Small intestine (tissue), 16 donors: ENCODE measurements at places on chromosomes 1 and 21.

DNA sequence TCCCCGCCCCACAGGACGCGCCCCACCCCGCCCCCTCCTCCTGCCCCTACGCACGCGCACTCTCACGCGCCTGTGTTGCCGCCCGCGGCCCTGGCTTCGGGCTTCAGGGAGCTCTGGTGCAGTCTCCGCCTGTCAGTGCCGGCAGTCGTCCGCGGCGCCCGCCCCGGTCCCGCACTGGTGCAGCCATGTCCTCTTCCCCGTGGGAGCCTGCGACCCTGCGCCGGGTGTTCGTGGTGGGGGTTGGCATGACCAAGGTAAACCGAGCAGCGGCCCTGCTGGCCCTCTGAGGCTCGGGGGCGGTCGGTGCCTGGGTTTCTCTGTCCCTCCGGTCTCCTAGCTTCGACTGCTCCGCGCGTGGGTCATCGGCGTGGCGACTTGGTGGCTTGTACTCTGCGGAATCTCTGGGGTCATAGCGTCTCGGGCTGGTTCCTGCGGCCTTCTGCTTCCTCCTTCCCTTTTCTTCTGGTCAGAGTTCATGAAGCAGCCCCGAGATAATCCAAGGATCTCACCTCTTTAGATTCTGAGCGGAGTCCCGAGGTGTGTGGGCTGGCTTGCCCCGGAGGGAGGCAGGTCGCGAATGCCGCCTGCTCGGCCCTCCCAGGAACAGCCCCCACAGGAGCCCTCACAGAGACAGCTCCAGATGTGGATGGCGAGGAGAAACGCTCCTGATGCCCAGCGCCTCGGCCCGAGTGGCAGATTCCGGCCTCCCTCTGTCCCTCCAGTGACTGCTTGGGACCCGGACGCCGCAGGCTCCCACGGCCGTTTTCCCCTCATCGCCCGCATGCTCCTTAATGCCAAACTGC, at the start of gene SCP2:
TSS of gene SCP2 (plus strand) at position 65 of the 803 bp plus-strand sequence. CDS start at position 186, 121 bp downstream.
- peak; percentile 85 for DNase-seq

DNA sequence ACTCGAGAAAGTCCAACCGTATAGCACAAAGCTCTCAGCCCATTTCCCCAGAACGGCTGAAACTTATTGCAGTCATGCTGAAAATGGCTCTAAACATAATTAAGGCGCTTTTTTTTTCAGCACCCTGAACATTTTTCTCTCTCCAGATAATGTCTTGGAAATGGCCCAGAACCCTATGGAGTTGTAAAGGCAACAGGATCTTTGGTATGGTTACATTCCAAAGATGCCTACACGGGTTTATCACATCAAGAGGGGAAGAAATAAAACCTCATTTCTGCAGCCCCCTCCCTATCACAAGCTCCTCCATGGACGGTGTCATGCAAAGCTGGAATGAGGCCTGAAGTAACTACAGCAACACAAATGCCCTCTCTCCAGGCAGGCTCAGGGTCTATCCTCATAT, 126.4 kb upstream of the GALNT2 start:
- no peak for DNase-seq

GRCh38 chr21:37249112-37249904, 17.8 kb downstream of the VPS26C start:
- no peak for DNase-seq

GRCh38 chr1:178232949-178233348, 139.0 kb downstream of the RASAL2 start:
- no peak for DNase-seq

DNA sequence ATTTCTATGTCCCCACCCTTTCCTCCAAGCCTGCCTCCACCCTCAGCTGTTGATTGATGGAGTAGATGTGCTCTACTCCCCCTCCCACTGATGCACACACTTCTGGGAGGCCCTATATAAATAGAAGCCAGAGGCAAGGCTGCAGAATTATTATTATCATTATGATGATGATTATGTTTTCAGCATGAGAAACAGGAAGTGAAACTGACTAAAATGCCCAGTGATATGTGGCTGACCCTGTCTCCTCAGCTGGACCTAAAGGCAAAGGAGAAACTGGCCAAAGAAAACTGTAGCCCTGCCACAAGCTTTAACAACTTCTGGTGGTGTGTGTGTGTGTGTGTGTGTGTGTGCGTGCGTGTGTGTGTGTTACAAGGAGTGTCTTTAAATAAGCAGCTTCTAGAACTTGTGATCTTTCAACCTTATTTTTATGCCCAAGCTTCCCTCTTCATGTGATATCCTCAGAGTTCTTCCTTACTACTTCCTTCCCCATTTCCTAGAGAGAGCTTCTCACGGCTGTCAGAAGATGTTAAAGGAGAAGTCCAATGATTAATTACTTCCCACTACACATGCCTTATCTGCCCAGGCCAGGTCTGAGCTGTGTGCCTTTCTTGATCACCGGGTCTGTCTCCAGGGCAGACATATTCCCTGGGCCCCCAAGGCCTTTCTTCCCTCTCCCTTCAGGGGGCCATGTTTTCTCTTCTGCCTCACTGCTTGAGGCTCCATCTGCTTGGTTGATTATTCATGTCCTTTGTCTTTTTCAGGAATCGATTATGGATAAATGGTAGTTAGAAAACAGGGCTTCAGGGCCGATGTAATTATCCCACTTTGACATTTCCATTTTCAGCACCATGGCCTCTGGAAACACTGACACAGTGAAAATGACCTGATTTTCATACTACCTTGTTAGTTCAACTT, 11.6 kb upstream of the MAPKAPK2 start:
- DNase-seq = peak; percentile 63

GRCh38 chr21:34827445-34828235, 158.8 kb downstream of the CLIC6 start:
- no peak for DNase-seq

DNA sequence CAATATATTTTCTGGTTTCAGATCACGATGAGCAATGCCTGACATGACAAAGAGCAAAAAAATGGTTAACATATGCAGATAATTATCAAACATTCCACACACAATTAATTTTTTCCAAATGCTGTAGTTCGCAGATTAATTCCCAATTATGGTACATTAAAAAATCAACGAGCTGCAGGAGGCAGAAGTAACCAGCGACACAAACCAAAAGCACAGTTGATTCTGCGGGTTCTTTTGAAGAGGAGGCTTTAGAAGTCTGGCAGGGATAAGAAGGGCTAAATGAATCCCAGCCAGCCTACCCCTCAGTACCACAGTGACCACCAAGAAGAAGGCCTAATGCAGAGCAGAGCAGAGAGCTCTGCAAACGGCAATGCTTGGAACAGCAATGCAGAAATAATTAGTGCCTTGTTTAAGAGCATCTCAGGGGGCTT, 17.0 kb upstream of the KNCN start:
- DNase-seq = no peak

DNA sequence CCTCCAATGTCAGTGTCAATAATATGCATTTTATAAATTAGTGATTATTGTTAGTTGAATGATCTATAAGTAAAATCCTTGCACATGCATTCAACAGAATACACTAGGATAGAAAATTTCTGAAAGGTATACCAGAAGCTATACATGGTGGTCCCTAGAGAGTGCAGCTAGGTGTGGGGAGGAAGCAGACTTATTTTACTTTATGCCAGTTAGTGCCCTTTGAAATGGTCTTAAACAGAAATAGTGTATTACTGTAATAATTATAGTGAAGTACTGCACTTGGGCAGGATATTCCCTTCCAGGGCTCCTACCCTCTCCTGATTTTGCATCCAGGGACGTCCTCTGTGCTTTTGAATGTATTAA, 23.2 kb upstream of the WDR26 start:
- DNase-seq = no peak

- no peak for DNase-seq
These were observed 9.2 kb downstream of the KCNJ6 start for GRCh38 chr21:37907076-37907475.

GRCh38 chr1:95263450-95263849, 29.4 kb downstream of the RWDD3 start:
- no peak for DNase-seq

DNA sequence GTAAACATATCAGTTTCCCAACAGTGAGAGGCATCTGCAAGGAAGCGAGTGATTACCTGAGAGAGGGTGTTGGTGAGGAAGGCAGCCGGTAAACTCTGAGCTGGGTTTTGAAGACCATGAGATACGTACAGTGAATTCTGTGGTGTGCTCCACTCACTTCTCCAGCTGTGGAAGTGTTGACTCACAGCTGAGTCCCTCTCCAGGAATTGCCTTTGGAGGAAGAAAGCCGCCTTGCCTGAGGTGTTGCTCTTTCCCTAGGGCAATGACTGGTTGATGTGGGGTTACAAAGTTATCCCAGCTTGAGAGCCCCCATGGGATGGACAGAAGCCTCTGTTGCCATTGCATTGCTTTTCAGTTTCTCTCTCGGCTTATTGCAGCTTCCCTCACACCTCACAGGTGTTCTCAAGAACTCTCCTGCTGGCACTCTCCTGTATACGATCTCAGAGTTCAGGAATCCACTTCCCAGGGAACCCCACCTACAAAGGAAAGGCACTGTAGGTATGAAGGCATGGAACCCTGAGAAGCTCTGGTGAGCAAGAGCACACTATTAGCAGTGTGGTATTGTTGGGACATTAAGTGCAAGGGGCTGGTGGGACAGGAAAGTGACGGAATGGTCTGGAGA, 10.8 kb downstream of the NHLH1 start:
- DNase-seq = no peak

GRCh38 chr1:99598738-99599411, 47.0 kb upstream of the PALMD start:
- no peak for DNase-seq

GRCh38 chr1:106523497-106523896, 533.0 kb upstream of the PRMT6 start:
- no peak for DNase-seq

DNA sequence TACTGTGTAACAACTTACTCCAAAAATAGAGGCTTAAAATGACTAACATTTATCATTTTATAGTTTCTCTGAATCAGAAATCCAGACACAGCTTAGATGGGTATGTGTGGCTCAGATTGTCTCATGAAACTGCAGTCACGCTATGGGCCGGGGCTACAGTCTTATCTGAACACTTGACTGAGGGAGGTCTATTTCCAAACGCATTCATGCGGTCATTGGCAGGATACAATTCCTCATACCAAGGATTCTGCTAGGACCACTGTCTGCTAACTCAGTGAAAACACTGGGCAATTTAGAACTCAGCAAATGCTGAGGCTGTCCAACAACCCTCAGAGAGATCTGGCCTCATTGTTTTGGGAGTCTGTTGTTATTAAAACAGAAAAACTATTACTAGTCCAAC, 178.6 kb downstream of the TBX15 start:
- DNase-seq = no peak

DNA sequence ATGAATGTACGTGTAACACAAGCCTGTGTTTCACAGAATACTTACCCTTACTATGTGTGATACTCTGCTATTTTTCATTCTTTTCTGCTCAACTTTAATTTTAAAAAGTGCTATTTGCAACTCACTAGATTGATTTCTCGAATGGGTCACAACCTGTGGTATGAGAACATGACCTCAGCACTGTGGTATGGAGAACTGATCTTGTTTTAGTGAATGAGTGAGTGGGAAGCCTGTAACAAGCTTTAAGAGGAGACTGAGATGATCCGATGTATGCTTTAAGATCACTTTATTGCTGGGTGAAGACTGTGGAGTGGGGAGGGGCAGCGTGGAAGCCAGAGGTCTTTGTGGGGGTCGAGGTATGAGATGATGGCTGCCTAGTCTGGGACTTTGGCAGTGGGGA, 21.6 kb downstream of the MECR start:
- DNase-seq = no peak

- DNase-seq = no peak
These were observed 127.3 kb upstream of the PLD5 start for GRCh38 chr1:242651817-242652216.

DNA sequence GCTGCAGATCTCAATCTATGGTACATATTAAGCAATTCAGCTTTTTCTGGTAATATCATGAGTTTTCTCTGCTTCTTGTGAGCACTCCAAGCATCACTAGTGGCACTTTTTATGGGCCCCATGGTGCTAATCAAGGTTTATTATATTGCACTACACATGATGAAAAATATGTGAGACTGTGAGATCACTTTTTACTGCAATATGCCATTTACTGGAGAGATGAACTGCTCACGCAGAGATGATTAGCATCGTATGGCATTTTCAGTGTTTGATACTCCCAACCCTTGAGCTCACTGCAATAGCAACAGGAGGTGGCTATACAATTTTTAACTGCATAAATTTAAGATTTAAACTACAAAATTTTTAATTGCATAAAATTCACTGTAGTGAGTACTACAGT, 8.7 kb upstream of the KCNK1 start:
- DNase-seq = no peak

- no peak for DNase-seq
These were observed 16.9 kb upstream of the GLIS1 start for GRCh38 chr1:53755874-53756273.

GRCh38 chr21:45970674-45971615, 10.6 kb upstream of the COL6A1 start:
- no peak for DNase-seq

- no peak for DNase-seq
These were observed 46.7 kb downstream of the H3-3A start for GRCh38 chr1:226108935-226109828.

- DNase-seq = no peak
These were observed 13.8 kb downstream of the PSEN2 start for GRCh38 chr1:226884116-226884625.

DNA sequence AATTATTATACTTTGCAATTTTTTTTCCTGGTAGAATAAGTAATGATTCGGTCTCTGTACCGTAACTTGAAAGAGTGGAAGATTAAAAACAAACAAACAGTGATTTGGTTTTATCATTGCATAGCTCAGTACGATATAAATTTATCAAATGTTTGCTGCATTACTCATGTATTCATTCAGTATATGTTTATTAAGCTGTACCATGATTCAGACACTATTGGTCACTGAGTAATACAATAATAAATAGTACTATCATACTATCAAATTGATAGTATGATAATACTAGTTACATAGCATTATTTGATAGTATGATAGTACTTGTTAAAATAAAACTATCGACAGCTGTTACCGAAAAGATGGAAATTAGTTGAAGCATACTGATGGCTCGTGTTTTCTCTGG, 12.1 kb downstream of the CENPF start:
- DNase-seq = no peak

- DNase-seq = no peak
These were observed 28.4 kb downstream of the ELF3 start for GRCh38 chr1:202038688-202039346.

DNA sequence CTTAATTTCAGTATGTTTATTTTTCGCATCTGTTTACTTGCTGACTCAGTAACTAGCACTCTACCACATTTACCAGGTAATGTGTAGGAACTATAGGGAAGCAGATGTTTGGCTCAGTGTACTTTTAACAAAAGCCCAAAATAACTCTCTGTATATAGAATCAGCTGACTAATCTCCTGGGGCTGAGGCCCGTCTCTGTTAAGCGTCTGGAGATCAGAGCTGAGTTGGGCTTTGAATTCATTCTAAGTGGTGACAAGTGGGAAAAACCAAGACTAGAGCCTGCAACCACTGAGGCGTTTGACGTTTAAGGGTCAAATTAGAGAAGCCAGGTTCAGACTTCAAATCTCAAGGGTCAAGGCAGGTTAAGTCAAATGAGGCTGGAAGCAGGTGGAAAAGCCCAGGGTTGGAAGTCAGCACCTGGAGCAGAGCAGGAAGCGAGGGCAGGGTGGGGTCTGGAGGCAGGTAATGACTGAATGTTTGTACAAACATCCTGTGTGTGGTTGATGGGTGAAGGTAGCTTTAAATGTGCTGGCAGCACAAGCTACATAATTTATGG, 56.8 kb upstream of the LYST start:
- DNase-seq = peak; percentile 43
